ENCODE measurements at places on chromosomes 13 and 19.
A peak's percentile ranks its signal among the peaks of the same experiment; 100 is the strongest.

GRCh38 chr13:37443538-37443937 lies 155.0 kb downstream of the POSTN start:
- peak; percentile 58 for DNase-seq

GRCh38 chr13:48731957-48732569 lies 78.3 kb downstream of the CYSLTR2 start:
- no peak for DNase-seq

- DNase-seq = no peak
Measured at GRCh38 chr13:97376981-97377380, 57.0 kb upstream of the RAP2A start.

DNA sequence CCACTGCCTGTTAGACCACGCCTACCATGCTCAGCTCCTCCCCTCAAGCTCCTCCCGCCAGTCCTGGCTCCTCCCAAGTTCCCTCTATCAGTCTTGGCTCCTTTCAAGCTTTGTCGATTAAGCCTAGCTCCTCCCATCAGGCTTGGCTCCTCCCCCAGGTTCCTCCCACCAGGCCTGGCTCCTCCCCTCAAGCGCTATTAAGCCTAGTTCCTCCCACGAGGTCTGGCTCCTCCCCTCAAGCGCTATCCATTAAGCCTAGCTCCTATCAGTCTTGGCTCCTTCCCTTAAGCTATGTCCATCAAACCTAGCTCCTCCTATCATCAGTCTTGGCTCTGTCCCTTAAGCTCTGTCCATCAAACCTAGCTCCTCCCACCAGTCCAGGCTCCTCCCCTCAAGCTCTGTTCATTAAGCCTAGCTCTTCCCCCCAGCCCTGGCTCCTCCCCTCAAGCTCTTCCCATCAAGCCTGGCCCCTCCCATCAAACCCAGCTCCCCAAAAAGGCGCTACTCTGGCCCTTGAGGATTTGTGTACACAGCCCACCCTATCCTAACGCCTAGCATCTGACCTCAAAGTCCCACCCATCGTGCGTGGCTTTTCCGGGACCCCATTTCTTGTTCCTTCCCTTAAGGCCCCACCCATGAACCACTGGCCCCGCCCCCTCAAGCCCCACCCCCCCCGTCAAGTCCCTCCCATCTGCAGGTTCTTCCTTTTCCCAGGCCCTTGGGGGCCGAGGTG lies 10.0 kb downstream of the CAMSAP3 start:
- DNase-seq = peak; percentile 42
